ENCODE measurements at places on chromosomes 7 and 10. TPM values are rescaled to one million over a fixed set of nuclear protein-coding genes. Genes with fewer than 3 reads are reported as not detected.

Gene CALML5
- total RNA-seq: not detected

Gene FAM25A
- not detected for total RNA-seq

DNA sequence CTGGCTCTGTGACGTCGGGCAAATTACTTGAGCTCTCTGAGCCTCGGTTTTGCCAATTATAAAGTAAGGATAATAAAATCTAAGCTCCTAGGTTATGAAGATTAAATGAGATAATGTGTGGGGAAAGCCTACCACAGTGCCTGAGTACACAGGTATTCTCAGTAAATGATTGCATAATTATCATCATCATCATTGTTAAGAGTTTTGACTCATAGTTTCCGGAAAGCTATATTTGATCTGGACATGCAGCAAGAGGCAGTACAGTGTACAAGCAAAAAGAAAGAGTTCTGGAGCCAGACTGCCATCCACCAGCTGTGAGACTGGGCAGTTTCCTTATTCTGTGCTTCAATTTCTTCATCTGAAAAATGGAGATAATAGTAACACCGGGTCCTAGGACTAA lies 155.6 kb upstream of the YAE1 start:
- DNase-seq: no peak

- DNase-seq: no peak
Measured at GRCh38 chr10:124879136-124879535, 62.8 kb upstream of the ZRANB1 start.

DNA sequence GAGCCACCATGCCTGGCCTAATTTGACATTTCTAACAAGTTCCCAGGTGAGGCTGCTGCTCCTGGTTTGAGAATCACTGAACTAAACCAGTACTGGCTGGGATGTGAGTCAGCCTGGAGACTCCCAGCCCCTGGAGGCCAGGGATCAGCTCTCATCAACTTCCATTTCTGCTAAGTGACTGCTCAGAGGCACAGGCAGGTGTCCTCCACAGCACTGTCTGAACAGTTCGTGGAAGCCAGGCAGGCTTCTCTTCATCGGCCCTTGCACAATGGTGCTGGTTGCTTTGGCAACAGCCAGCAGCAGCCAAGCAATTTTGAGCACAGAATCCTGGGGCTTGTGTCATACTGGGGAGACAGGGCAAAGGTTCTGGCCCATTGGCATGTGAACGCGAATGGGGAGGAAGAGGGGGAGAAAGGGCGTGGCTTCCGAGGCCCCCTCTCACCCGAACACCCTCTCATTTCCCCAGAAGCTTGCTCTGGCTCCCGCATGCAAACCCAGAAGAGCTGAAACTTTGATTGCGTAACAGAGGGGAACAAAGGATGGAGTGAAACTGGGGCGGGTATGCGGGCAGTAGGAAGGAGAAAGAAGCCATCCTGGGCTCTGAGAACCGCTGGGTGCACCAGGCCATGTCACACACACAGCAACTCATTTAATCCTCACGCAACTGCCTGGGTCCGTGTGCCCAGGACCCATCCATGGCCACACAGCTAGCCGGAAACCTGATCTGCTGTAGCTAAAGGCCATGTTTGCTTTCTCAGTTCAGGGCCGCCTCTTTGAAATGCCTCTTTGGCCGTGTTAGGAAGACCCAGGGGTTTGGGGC lies 9.0 kb upstream of the POR start:
- DNase-seq: no peak

GRCh38 chr10:75231672-75232581 lies 3.8 kb downstream of the COMTD1 start:
- no peak for DNase-seq
